Right atrium auricular region (tissue), 2 donors: ENCODE measurements at places on chromosomes 16 and 17.

GRCh38 chr16:19837984-19838707 is 46.5 kb downstream of the GPRC5B start:
- DNase-seq = no peak

GRCh38 chr16:72879846-72880245 is 168.1 kb downstream of the ZFHX3 start:
- DNase-seq = no peak

- no peak for DNase-seq
Observed at GRCh38 chr16:57054338-57054737, 38.0 kb upstream of the CPNE2 start.

GRCh38 chr16:980595-980854 is 1.0 kb upstream of the SOX8 start:
- DNase-seq = no peak

- DNase-seq = no peak
Observed at GRCh38 chr16:57514791-57515600, 21.4 kb downstream of the CCDC102A start.

DNA sequence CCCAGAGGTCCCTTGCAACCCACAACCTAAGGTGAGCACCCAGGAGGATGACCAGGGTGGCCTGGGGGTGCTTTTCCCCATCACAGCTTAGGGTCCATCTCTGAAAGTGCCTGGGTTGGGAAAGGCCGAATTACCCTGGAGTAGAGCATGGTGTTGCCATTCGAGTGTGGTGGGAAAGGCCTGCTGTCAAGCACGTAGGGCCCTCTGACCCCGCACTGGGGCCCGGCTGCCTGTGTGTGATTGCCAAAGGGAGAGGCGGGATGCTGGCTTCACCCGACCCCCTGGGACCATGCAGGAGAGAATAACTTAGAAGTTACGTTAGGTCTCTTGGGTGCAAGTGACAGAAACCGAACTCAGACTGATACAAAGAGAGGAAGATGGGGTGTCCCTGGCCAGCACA is 27.7 kb upstream of the NDRG4 start:
- no peak for DNase-seq

- DNase-seq = no peak
Observed at GRCh38 chr16:78994135-78994745, 606.3 kb downstream of the MAF start.

- no peak for DNase-seq
Observed at GRCh38 chr16:84949772-84950436, 61.4 kb downstream of the ZDHHC7 start.

GRCh38 chr16:83070416-83071209 is 443.8 kb downstream of the CDH13 start:
- DNase-seq = no peak

DNA sequence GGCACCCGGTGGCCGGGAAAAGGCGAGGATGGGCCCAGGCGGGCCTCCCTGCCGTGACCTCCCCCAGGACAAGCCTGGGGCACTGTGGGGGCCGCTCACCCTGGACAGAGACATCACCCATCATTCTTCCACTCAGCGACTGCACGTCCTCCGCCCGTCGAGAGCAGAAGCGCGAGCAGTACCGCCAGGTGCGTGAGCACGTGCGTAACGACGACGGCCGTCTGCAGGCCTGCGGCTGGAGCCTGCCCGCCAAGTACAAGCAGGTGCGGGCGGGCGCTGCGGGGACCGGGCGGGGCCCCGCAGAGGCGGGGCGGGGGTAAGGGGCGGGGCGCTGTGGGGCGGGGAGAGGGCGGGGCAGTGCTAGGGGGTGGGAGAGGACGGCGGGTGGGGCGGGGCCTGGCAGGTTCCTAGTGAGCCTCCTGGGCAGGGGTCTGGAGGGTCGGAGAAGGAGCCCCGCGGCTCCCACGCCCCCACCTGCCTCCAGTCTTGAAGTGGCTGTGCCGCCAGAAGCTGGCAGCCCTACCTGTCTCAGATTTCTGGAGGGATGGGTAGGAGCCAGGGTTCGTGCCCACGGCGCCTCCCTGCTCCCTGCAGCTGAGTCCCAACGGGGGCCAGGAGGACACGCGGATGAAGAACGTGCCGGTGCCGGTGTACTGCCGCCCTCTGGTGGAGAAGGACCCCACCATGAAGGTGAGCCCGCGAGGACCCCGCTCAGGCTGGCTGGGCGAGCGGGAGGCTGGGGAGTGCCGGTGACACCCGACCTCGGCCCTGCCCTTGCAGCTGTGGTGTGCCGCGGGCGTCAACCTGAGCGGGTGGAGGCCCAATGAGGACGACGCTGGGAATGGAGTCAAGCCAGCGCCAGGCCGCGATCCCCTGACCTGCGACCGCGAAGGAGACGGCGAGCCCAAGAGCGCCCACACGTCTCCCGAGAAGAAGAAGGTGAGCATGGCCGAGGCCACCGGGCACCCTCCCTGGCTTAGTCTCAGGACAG is 7.5 kb downstream of the NME3 start:
- no peak for DNase-seq

- DNase-seq = no peak
Observed at GRCh38 chr16:28835864-28836760, 10.0 kb downstream of the TUFM start.

- DNase-seq = peak; percentile 82
Observed at GRCh38 chr17:78970834-78971755, 8.6 kb downstream of the LGALS3BP start.

DNA sequence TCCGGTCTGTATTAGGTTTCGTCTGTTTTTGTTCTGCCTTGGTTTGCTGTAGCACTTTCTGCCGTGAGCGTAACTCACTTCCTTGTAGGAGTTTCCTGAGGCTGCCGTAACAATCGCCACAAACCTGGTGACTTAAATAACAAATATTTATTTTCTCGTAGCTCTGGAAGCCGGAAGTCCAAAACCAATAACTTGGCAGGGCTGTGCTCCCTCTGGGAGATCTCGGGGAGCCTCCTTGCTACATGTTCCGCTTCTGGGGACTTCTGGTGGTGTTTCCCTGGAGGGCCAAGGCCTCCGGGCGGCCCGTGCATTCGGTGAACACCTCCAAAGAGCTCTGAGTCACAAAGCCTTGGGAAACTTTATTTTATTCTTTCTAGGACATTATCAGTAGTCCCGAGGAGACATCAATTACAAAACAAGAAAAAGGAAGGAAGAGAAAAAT is 6.8 kb upstream of the WDR45B start:
- no peak for DNase-seq

- no peak for DNase-seq
Observed at GRCh38 chr16:55577887-55578286, 11.4 kb downstream of the CAPNS2 start.

DNA sequence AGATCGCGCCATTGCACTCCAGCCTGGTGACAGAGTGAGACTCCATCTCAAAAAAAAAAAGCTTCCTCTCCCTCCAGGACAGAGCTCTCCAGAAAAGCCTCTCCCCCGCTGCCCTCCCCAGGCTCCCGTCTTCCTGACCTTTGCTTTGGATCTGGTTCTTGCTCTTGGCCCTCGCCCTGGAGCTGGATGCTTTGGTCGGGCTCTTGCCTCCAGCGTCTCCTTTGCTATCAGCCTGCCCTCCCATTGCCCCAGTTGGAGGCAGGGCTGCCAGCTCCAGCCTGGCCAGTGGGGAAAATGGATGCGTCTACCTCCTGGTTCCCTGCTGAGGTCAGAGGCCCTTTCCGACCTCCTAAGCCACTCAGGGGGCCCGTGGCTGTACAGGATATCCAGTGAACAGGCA is 35.9 kb downstream of the TRARG1 start:
- no peak for DNase-seq

GRCh38 chr17:10062691-10063385 is 135.6 kb downstream of the GAS7 start:
- no peak for DNase-seq

DNA sequence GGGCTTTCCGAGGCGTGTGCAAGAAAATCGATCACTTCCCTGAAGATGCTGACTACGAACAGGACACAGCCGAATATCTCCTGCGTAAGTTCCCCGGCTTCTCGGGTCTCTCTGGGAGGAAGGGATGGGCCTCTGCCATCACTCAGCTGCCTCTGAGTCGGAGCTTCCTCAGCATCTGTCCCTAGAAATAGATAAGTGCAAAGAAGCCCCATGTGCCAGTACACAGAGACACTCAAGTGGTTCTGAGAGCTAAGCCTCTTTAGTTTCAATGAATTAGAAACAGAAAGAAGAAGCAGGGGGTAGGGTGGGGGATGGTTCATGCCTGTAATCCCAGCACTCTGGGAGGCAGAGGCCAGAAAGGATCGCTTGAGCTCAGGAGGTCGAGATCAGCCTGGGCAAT is 90.6 kb downstream of the CACNG3 start:
- no peak for DNase-seq

- no peak for DNase-seq
Observed at GRCh38 chr17:8375738-8376259, 705 bp downstream of the KRABD2 start.

DNA sequence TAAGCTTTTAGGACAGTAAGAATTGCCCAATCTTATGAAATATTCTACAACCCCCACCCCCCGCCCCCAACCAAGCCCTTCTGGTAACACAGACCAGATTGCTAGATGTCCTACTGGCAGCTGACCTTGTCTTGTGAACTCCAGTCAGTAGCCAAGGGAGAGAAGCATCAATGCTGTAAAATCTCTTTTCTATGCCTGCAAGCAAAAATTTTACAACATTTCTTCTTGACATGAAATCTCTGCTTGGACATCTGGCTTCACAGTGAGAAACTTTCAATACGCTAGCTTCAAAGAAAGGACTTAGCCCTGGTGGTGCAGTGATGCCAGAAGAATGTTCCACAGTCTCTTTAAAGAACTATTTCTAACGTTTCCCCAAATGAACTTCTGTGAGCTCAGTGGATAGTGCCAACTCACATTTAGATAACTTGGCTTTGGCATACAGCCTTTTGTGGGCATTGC is 169.3 kb upstream of the AXIN2 start:
- DNase-seq = no peak

- no peak for DNase-seq
Observed at GRCh38 chr16:82134846-82135245, 35.2 kb downstream of the MPHOSPH6 start.

DNA sequence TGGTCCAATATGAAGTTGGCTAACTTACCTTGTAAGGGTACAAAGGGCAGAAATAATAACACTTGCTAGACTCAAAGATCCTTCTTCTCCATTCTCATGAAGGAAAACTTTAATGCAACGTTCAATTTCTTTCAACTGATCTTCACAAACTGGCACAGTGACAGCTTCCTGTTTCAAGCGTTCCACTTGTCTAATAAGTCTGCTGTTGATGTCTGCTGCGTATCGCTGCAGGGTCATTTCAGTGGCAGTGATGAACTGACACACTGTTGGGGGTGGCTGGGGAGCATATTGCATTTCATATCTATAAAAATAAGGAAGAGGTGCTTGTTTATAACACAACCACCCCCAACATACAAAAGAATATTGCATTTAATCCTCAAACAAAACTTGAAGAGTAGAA is 33.5 kb upstream of the ARL6IP1 start:
- DNase-seq = no peak

DNA sequence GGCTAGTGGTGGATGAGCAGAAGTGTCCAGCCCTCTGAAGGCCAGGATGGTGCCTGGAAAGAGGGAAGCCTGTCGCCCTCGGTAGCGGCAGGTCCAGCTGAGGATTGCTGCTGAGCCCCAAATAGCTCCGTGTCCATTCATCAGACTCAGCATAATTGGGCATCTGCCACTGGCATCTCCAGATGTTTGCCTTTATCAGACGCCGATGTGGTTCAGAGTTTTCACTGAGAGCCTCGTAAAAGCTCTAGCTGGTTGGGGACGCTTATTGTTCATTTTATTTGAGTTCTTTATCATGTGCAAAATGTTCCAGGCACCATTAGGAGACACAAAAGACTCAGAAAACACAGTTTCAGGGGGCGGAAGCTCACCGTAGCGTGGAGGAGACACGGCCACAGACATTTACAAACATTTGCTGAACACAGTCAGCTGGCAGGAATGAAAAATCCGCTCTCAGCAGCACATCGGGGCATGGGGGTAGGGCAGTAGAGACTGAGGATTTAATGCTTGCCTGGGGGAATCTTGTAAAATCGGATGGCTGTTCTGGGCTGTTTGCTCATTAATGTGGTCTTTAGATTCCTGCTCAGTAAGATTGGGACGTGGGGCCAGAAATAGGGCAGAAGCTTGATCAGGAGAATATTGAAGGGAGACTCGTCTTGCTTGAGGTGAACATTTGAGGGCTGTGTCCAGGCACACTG is 41.7 kb downstream of the SMPD3 start:
- DNase-seq = no peak

DNA sequence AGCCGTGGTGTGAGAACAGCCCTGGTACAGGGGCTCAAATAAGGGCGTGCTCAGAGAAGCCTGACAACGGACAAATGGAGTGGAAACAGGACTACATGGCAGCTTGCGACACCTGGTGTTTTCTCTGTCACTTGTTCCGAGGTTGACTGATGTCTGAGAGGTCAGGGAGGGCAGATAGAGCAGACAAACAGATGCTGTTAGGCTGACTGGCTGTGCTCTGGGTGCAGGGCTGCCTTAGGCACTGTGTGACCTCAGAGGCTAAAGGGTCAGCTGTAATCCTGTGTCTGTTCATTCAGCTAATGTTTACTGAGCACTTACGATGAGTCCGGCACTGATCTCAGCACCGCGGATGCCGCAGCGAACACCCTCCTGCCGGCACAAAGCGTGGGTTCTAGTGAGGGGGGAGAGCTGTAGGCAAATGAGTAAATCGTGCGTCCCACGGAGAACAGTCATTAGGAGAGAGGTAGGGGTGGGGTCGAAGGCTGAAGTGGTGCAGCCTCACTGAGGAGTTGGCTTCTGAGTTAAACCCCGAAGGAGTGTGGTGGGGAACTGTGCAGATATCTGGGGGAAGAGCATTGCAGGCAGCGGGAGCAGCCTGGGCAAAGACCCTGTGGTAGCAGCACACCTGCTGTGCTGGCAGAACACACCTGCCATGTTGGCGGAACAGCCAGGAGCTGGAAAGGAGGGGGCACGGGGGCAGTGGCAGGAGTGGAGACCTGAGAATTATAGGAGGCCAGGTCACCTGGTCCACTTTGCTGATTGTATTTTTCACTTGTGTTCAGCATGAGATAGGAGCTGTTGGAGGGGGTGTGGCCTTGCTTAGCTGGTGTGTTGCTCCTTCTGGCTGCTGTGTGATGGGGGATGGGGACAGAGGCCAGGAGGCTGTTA is 35.0 kb downstream of the GPT2 start:
- DNase-seq = no peak

DNA sequence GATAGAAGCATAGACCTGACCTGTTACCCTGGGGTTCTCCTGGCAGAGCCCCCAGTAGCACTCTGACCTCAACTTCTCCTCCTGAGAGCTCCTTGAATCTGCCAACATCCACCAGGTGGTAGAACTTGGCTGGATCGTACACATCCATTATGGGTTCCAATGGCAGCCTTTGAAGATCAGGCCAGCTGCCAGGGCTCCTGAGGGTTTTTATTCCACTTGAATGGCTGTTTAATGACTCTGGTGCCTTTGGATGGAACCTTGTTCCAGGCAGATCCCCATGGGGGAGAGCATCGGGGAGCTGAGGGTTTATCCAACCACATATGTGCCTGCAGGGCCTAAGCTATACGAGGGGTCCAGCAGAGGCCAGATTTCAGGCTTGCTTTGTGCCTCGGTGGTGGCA is 47.1 kb upstream of the CLEC19A start:
- no peak for DNase-seq

GRCh38 chr16:60432472-60432871 is 1603.8 kb downstream of the CDH8 start:
- DNase-seq = no peak

GRCh38 chr17:55964191-55964590 is 189.1 kb upstream of the ANKFN1 start:
- no peak for DNase-seq
